ENCODE measurements at places on chromosomes 7 and 10. TPM values are rescaled to one million over a fixed set of nuclear protein-coding genes. Genes with fewer than 3 reads are reported as not detected.

The GRM8 gene
- 1.1 TPM for polyA plus RNA-seq

The SKIDA1 gene
- 2.2 TPM for polyA plus RNA-seq

The CLCN1 gene
- 2.5 TPM for polyA plus RNA-seq

The PTEN gene
- polyA plus RNA-seq, result 37.0 TPM

The EGFR gene
- polyA plus RNA-seq, result 21.0 TPM

The ASAH2 gene
- 0.23 TPM for polyA plus RNA-seq

The SUN3 gene
- not detected for polyA plus RNA-seq

The HPS6 gene
- 9.8 TPM for polyA plus RNA-seq

The GPRIN2 gene
- not detected for polyA plus RNA-seq

The COMTD1 gene
- polyA plus RNA-seq, result 7.4 TPM

The CYP3A7 gene
- not detected for polyA plus RNA-seq

The EVX1 gene
- not detected for polyA plus RNA-seq

The ENTPD7 gene
- polyA plus RNA-seq, result 4.1 TPM

The SCIN gene
- polyA plus RNA-seq, result 0.80 TPM

The CTAGE4 gene
- not detected for polyA plus RNA-seq

The GNG11 gene
- 24.7 TPM for polyA plus RNA-seq

The HMX3 gene
- polyA plus RNA-seq, result not detected

The MYL7 gene
- polyA plus RNA-seq, result 5.1 TPM

The ATE1 gene
- polyA plus RNA-seq, result 22.3 TPM

The CDK14 gene
- polyA plus RNA-seq, result 19.5 TPM

The ARMC3 gene
- polyA plus RNA-seq, result not detected

The TAS2R41 gene
- polyA plus RNA-seq, result not detected

The AVL9 gene
- polyA plus RNA-seq, result 13.2 TPM

The VAX1 gene
- not detected for polyA plus RNA-seq

The OPALIN gene
- polyA plus RNA-seq, result not detected

The SVIL gene
- polyA plus RNA-seq, result 265 TPM

The PDGFA gene
- polyA plus RNA-seq, result 33.2 TPM

The PSMC2 gene
- 90.3 TPM for polyA plus RNA-seq

The ADRB1 gene
- polyA plus RNA-seq, result not detected

The TLL2 gene
- polyA plus RNA-seq, result 0.72 TPM

The ADAM12 gene
- 18.6 TPM for polyA plus RNA-seq

The MPP7 gene
- polyA plus RNA-seq, result 2.3 TPM

The LRRC4 gene
- 4.7 TPM for polyA plus RNA-seq

The IFIT1B gene
- polyA plus RNA-seq, result 0.25 TPM

The ZNF277 gene
- 25.4 TPM for polyA plus RNA-seq

The C10orf90 gene
- polyA plus RNA-seq, result 0.49 TPM

The GIMAP1 gene
- polyA plus RNA-seq, result 2.9 TPM

The FXYD4 gene
- 1.1 TPM for polyA plus RNA-seq

The TMEM168 gene
- 26.8 TPM for polyA plus RNA-seq

The NCF1 gene
- polyA plus RNA-seq, result 1.6 TPM

The TMEM178B gene
- polyA plus RNA-seq, result 0.57 TPM
